ENCODE measurements at places on chromosomes 4 and X.

DNA sequence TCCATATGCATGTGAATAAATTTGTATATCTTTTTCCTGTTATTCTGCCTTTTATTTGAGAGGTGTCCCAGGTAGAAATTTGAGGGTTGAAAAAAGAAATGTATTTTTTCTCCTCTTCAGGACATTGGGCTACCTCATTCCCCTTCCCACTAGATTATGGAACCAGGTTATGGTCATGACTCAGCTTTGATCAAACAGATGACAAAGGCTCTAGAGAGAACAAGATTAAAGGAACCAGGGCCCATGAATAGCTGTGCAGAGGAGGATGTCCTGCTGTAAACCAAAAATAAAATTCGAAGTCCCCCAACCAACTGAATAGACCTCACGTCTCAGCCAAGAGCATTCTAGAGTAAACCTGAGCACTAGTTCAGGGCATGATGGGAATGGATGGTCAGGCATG is 313.2 kb downstream of the RAPGEF2 start:
- DNase-seq = no peak

- DNase-seq = no peak
These were observed 549.3 kb downstream of the IQCM start for GRCh38 chr4:149266301-149266700.

GRCh38 chr4:124861761-124862160 is 149.2 kb upstream of the ANKRD50 start:
- DNase-seq = no peak

- DNase-seq = peak; percentile 32
These were observed 402.2 kb upstream of the FGF13 start for GRCh38 chrX:139113708-139114107.

- DNase-seq = no peak
These were observed 72.8 kb downstream of the SMIM20 start for GRCh38 chr4:25986807-25987206.

- no peak for DNase-seq
These were observed 213.4 kb downstream of the IL15 start for GRCh38 chr4:141849778-141850177.

- peak; percentile 25 for DNase-seq
These were observed 29.2 kb downstream of the TBC1D9 start for GRCh38 chr4:140726776-140727500.

GRCh38 chrX:23202326-23202725 is 132.3 kb upstream of the PTCHD1 start:
- DNase-seq = no peak

DNA sequence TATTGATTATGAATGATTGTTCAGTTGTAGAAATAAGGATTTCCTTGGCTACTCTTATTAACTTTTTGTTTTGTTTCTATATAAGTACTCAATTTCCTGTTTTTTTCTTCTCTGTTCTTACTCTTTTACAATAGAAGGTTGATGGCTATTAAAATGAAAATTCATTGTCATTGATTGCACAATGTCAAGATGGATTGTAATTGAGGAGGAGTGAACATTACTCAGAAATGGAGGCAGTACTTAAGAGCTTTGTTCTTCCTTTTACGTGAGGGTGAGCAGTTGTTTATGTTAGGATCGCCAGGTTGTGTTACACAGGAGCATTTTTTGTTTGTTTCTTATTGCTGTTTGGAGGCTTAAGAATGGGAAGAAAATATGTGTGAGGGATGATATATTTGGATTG is 2062.4 kb downstream of the ARAP2 start:
- peak; percentile 75 for DNase-seq

All from HCEC 1CT (cell line).